NCI-H2029 treated with DMSO at 0.1 percent for 48 hours (cell line): ENCODE measurements at places on chromosomes 7 and 10.

GRCh38 chr10:33087922-33088321 lies 129.9 kb upstream of the ITGB1 start:
- no peak for DNase-seq

GRCh38 chr10:78247821-78248220 lies 214.2 kb downstream of the RPS24 start:
- no peak for DNase-seq

GRCh38 chr10:6204341-6205191 lies 1.8 kb downstream of the PFKFB3 start:
- DNase-seq: no peak

DNA sequence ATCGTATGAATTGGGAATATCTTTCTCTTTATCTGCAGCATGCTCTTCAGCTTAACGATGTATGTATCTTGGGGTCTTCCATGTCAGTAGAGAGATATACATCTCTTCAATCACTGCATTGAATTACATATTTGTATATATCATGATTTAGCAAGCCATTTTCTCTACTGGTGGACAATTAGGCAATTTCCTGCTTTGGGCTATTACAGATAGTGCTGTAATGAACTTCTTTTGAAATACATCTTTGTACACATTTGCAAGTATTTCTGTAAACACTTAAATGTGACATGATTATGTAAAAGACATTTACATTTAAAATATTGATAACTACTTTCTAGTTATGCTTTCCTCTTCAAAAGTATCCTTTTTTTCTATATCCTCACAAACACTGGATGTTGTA lies 199.0 kb downstream of the PPP1R9A start:
- no peak for DNase-seq
